ENCODE measurements at places on chromosomes 12 and 14. TPM values are rescaled to one million over a fixed set of nuclear protein-coding genes. Genes with fewer than 3 reads are reported as not detected.

- no peaks in the 10 kb centered on the region for H3K4me1 ChIP-seq
- no peak overlapping the region for H3K27ac ChIP-seq
- no peaks in the 10 kb centered on the region for H3K36me3 ChIP-seq
- DNase-seq, result no peak
- H3K4me3 ChIP-seq, result no peak overlapping the region
- no peaks in the 10 kb centered on the region for H3K27me3 ChIP-seq
Measured at GRCh38 chr12:130668286-130669204, 47.6 kb downstream of the RIMBP2 start.

DNA sequence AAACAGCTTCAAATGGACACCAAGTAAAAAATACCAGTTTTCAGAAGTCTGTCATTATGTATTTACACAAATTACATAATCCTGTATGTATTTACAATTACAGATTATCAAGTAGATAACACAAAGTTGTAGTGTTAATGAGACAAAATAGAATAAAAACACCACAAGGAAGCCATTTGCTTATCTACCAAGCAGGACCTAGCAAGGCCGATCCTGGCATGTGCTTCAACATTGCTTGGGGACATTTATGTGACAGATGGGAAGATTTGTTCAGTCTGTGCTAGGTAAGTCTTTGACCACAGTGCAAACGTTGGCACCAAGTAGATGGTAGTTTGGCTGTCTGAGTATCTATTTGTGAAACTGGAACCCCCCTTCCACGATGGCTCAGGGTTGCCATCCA lies 35.8 kb downstream of the BCAT1 start:
- H3K36me3 ChIP-seq, result no peaks in the 10 kb centered on the region
- no peaks in the 10 kb centered on the region for H3K4me1 ChIP-seq
- H3K4me3 ChIP-seq, result no peak overlapping the region
- no peak overlapping the region for H3K27ac ChIP-seq
- DNase-seq, result no peak

The PGF gene
- total RNA-seq, result 6.2 TPM

- no peaks in the 10 kb centered on the region for H3K27me3 ChIP-seq
- no peak for DNase-seq
- H3K4me3 ChIP-seq, result no peak overlapping the region
Measured at GRCh38 chr12:4477129-4477528, 31.5 kb upstream of the FGF6 start.

GRCh38 chr12:97169889-97170567 lies 263.0 kb downstream of the NEDD1 start:
- no peak overlapping the region for H3K4me3 ChIP-seq
- no peaks in the 10 kb centered on the region for H3K36me3 ChIP-seq
- no peak for DNase-seq
- no peaks in the 10 kb centered on the region for H3K27me3 ChIP-seq

- peak overlapping the region; percentile 63 for H3K4me3 ChIP-seq
- peaks cover 59% of the 10 kb centered on the region for H3K4me1 ChIP-seq
- no peaks in the 10 kb centered on the region for H3K27me3 ChIP-seq
Measured at GRCh38 chr12:54378796-54379397, 5.6 kb downstream of the ZNF385A start.

GRCh38 chr14:37591311-37591940 lies 3.6 kb downstream of the FOXA1 start:
- H3K4me3 ChIP-seq, result no peak overlapping the region
- H3K4me1 ChIP-seq, result peaks cover 42% of the 10 kb centered on the region
- H3K27ac ChIP-seq, result no peak overlapping the region
- peak; percentile 5 for DNase-seq
- H3K36me3 ChIP-seq, result no peaks in the 10 kb centered on the region
- peaks cover 99% of the 10 kb centered on the region for H3K27me3 ChIP-seq

The M6PR gene
- 90.8 TPM for total RNA-seq

The POTEM gene
- total RNA-seq, result not detected

DNA sequence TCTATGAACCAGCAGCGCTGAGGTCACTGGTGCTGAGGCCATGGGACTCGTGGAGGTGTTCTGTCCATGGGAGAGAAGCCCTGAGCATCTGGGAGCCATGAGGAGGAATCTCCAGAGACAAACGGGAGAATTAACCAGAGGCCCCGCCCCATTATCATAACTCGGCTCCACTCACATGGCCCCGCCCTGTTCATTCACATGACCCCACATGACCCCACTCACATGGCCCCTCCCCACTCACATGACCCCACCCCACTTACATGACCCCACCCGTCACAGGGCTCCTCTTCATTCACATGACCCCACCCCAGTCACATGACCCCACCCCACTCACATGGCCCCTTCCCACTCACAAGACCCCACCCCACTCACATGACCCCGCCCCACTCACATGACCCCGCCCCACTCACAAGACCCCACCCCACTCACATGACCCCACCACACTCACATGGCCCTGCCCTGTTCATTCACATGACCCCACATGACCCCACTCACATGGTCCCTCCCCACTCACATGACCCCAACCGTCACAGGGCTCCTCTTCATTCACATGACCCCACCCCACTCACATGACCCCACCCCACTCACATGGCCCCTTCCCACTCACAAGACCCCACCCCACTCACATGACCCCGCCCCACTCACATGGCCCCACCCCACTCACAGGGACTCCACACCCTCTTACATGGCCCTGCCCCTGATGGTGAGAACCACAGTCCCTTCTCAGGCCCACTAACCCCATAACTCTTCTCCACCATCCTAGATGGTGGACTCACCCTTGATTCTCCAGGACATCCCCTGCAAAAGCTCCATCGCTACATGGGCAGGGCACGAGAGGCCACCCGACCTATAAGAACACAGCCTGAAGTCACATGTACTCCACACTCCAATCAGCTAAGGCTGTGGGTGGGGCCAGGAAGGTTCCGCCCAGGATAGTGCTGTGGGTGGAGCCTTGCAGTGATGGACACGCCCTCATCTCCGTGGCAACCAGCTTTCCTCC lies 151.1 kb upstream of the SFSWAP start:
- H3K4me3 ChIP-seq, result no peak overlapping the region
- no peak overlapping the region for H3K27ac ChIP-seq
- no peaks in the 10 kb centered on the region for H3K4me1 ChIP-seq

- H3K36me3 ChIP-seq, result no peaks in the 10 kb centered on the region
- peak overlapping the region; percentile 14 for H3K27ac ChIP-seq
- H3K4me3 ChIP-seq, result no peak overlapping the region
- no peaks in the 10 kb centered on the region for H3K27me3 ChIP-seq
- DNase-seq, result no peak
- no peaks in the 10 kb centered on the region for H3K4me1 ChIP-seq
Measured at GRCh38 chr12:58033831-58034230, 92.5 kb downstream of the ATP23 start.

The BCAT1 gene
- 3.0 TPM for total RNA-seq

GRCh38 chr12:48736456-48736855 lies 19.9 kb upstream of the CCNT1 start:
- H3K36me3 ChIP-seq, result no peaks in the 10 kb centered on the region
- DNase-seq, result no peak
- peaks cover 31% of the 10 kb centered on the region for H3K27me3 ChIP-seq
- no peak overlapping the region for H3K27ac ChIP-seq
- no peaks in the 10 kb centered on the region for H3K4me1 ChIP-seq

DNA sequence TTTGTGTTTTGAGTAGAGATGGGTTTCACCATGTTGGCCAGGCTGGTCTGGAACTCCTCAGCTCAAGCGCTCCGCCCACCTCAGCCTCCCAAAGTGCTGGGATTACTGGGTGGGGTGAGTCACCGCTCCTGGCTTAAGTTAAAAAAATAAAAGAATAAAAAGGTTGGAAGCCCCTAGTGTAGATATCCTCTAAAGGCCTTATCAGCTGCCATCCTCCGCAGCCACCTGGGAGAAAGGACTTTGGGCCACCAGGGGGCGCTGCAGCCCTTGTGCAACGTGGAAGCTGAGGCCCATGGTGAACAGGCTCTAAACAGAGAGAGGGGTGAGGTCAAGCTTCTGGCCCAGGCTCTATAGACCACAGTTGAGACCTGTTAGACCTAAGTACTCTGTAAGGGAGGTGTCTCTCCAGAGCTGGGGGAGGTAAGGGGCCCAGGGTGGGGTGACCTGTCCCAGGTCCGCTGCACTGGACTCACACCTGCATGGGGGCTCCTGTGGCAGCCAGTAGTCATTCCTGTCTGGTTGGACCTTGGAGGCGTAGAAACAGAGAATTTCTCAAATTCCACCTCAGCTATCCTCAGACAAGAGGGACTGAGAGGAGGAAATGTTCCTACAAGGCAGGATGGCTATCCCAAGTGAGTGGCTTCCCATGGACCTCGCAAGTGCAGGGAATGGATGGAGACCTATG lies 14.0 kb upstream of the RACGAP1 start:
- H3K36me3 ChIP-seq, result no peaks in the 10 kb centered on the region
- DNase-seq, result peak; percentile 77
- H3K27ac ChIP-seq, result no peak overlapping the region
- no peak overlapping the region for H3K4me3 ChIP-seq
- H3K4me1 ChIP-seq, result no peaks in the 10 kb centered on the region

- H3K27ac ChIP-seq, result no peak overlapping the region
- H3K27me3 ChIP-seq, result no peaks in the 10 kb centered on the region
- no peak for DNase-seq
- H3K4me1 ChIP-seq, result no peaks in the 10 kb centered on the region
Measured at GRCh38 chr12:90653040-90653439, 301.9 kb downstream of the CCER1 start.

GRCh38 chr12:79191391-79191790 lies 326.8 kb downstream of the SYT1 start:
- no peaks in the 10 kb centered on the region for H3K36me3 ChIP-seq
- H3K4me1 ChIP-seq, result no peaks in the 10 kb centered on the region
- no peak for DNase-seq
- H3K27me3 ChIP-seq, result no peaks in the 10 kb centered on the region

DNA sequence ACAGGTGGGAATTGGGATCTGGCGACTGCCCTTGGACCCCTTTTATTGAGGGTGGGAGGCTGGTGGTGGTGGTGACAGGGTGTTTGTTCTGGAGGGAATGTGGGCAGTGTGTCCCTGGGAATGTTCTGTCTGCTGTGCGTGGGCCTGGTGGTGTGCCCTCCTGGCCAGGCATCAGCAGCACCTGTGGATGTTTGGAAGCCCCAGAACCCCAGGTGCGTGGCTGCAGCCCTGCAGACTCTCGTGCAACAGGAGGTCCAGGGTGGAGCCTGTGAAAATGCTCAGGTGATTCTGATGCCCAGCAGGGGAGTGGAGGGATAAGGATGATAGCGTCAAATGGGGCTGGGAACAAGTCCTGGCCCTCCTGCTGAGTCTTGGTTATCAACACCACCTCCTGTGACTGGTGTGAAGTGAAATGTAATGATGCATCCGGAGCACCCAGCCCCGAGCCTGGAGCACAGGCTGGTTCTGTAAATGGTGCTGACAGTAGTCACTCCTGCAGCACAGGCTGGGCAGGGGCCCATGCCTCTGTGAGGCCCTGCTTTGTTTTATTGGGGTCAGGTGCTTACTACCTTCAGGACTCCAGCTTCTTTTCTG lies 176.6 kb downstream of the TSPAN9 start:
- H3K36me3 ChIP-seq, result no peaks in the 10 kb centered on the region
- DNase-seq, result no peak

DNA sequence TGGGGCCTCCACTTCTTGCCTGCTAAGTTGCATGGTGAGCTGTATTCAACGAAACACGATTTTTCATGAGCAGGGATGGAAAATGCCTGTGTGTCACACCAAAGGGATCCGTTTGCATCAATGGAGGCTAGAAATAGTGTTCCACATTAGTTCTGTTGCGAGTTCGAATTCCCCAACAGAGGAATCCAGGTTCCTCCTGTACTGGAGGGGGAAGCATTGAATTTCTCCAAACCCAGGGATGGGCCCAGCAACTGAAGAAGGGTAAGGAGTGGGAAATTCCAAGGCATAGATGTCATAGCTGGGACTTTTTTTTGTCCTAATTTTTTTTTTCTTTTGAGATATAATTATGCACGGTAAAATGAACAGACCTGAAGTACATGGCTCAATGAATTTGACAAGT lies 336.2 kb downstream of the DPF3 start:
- no peaks in the 10 kb centered on the region for H3K27me3 ChIP-seq
- H3K36me3 ChIP-seq, result no peaks in the 10 kb centered on the region
- H3K4me1 ChIP-seq, result peaks cover 5% of the 10 kb centered on the region
- no peak overlapping the region for H3K4me3 ChIP-seq

DNA sequence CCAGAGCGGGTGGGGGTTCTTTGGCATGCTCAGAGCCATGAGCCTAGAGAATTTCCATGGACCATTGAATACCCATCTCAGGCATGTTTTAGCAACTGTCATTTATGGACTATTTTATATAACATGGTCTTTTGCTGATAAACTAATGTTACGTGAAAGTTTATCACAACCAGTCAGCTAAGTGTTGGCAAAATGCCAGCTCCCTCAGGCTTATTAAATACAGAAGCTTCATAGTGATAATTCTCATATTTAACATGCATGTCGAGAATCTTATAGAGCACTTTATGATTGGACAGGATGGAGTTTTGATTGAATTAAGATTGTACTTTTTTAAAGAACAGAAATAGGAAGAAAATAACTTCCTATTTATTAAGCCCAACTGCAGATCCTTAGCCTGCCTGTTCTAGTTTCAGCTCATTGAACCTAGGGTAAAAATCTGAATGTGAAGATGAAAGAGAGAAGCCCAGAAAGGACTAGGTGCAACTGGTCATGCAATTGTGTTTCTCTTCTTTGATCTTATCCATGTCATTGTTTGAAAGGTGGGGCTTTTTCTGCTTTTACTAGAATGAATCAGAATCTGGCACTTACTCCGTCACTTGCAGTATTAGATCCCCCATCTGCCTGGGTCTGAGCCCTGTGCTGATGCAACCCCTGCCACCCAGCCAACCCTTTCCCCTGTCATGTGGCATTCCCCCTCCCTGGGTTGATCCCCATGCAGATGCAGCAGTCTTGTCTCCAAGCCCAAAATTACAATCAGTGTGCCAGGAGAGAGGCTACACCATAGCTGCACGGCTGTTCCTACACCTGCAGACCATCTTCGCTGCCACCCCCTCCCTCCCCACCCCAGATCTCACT lies 134.6 kb upstream of the EVL start:
- H3K27ac ChIP-seq, result no peak overlapping the region
- no peak for DNase-seq
- H3K4me3 ChIP-seq, result no peak overlapping the region
- no peaks in the 10 kb centered on the region for H3K4me1 ChIP-seq
- H3K36me3 ChIP-seq, result no peaks in the 10 kb centered on the region

The ITGB7 gene
- 1.1 TPM for total RNA-seq

GRCh38 chr14:71231521-71232393 lies 324.5 kb downstream of the PCNX1 start:
- no peaks in the 10 kb centered on the region for H3K27me3 ChIP-seq
- H3K4me3 ChIP-seq, result no peak overlapping the region
- no peak overlapping the region for H3K27ac ChIP-seq
- no peaks in the 10 kb centered on the region for H3K36me3 ChIP-seq
- H3K4me1 ChIP-seq, result no peaks in the 10 kb centered on the region

The NANOG gene
- total RNA-seq, result not detected

The ISM2 gene
- not detected for total RNA-seq

GRCh38 chr12:49342066-49342913 lies 4.4 kb upstream of the DNAJC22 start:
- no peak overlapping the region for H3K27ac ChIP-seq
- peaks cover 98% of the 10 kb centered on the region for H3K27me3 ChIP-seq
- peak overlapping the region; percentile 57 for H3K4me3 ChIP-seq
- no peaks in the 10 kb centered on the region for H3K36me3 ChIP-seq
- peak; percentile 78 for DNase-seq
- H3K4me1 ChIP-seq, result peaks cover 53% of the 10 kb centered on the region

GRCh38 chr14:31024577-31025366 lies 677 bp upstream of the AP4S1 start:
- no peaks in the 10 kb centered on the region for H3K27me3 ChIP-seq
- peak overlapping the region; percentile 99 for H3K4me3 ChIP-seq
- no peak for DNase-seq
- peak overlapping the region; percentile 97 for H3K27ac ChIP-seq

Measured in heart right ventricle (tissue), 16 donors.